ENCODE measurements at places on chromosomes 3 and 15.

- H3K27ac ChIP-seq = no peak overlapping the region
- H3K36me3 ChIP-seq = no peaks in the 10 kb centered on the region
- DNase-seq = no peak
- peaks cover 17% of the 10 kb centered on the region for H3K4me1 ChIP-seq
- no peak overlapping the region for H3K4me3 ChIP-seq
Observed at GRCh38 chr15:98764291-98764690, 116.0 kb downstream of the IGF1R start.

DNA sequence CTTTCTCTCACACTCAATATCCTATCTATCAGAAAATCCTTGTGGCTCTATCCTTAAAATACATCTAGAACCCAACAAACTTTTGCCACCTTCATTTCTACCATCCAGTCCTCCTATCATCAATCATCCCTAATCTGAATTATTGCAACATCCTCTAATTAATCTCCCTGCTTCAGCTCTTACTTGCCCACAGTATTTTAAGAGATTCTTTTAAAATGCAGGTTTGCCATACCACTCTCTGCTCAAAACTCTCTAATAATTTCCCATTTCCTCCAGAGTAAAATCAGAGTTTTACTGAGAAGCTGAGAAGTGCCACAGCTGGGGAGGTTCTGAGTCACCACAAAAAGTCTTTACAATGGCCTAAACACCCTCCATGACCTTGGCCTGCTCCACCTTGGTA, 234.3 kb upstream of the ZPLD1 start:
- no peak overlapping the region for H3K27ac ChIP-seq
- no peak overlapping the region for H3K4me3 ChIP-seq
- peaks cover 19% of the 10 kb centered on the region for H3K27me3 ChIP-seq

DNA sequence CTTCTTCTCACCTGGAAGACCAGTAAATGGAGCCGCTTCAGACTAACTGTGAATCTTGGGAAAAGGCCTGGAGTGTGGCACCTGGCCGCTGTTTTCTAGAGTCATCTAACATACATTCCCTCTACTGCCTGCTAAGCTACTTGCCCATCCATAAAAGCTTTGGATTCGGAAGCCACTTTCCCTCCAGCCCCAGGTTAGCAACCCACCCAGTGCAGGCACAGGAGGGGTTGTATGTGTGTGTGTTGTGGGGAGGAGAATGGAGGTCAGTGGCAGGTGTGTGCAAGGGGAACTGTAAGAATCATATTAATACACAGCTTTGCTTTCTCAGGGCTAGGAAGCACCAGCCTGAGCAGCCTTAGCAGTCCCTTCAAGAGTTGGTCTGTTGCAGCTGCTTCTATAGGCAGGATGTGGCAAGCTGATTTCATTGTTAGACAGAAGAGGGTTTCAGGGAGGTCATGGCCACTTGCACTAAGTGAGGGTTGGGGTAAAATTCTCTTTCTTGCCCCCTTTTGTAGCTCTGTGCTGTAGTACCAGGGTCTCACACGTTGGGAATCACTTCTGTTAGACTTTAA, 8.9 kb downstream of the NSUN3 start:
- no peak overlapping the region for H3K4me3 ChIP-seq
- H3K36me3 ChIP-seq = peaks cover 41% of the 10 kb centered on the region
- DNase-seq = no peak
- H3K27ac ChIP-seq = no peak overlapping the region

- peaks cover 6% of the 10 kb centered on the region for H3K36me3 ChIP-seq
- no peak overlapping the region for H3K4me3 ChIP-seq
- DNase-seq = no peak
- H3K27me3 ChIP-seq = no peaks in the 10 kb centered on the region
- no peaks in the 10 kb centered on the region for H3K4me1 ChIP-seq
- H3K27ac ChIP-seq = no peak overlapping the region
Observed at GRCh38 chr3:143380449-143380848, 260.9 kb downstream of the CHST2 start.

- H3K27ac ChIP-seq = no peak overlapping the region
- peaks cover 27% of the 10 kb centered on the region for H3K27me3 ChIP-seq
- H3K4me3 ChIP-seq = no peak overlapping the region
- peaks cover 6% of the 10 kb centered on the region for H3K4me1 ChIP-seq
- H3K36me3 ChIP-seq = no peaks in the 10 kb centered on the region
- no peak for DNase-seq
Observed at GRCh38 chr15:92597548-92597947, 58.0 kb downstream of the FAM174B start.
